Stimulated activated CD8-positive, alpha-beta memory T cell treated with anti-CD3 and anti-CD28 coated beads, Interleukin-15, amount 100 ng/mL, for 4 hours (primary cell): ENCODE measurements at places on chromosomes 6 and 20.

- DNase-seq = no peak
Measured at GRCh38 chr6:88262332-88262731, 96.2 kb upstream of the CNR1 start.

GRCh38 chr20:19598117-19598850, 159.8 kb upstream of the RIN2 start:
- DNase-seq = no peak

DNA sequence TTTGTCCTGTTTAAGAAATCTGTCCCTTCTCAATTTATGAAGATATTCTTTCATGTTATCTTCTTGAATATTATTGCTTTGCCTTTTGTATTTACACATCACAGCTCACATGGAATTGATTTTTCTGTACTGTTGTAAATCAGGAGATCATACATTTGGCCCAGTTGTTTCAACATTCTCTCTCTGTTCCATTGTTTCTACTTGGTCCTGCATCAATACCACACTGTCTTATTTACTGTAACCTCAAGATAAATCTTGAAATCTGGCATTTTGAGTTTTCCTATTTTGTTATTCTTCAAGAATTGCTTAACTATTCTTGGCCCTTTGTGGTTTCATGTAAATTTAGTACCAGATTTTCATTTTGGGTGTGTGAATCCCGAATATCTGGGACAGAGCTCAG, 121.7 kb upstream of the CCN2 start:
- DNase-seq = no peak

DNA sequence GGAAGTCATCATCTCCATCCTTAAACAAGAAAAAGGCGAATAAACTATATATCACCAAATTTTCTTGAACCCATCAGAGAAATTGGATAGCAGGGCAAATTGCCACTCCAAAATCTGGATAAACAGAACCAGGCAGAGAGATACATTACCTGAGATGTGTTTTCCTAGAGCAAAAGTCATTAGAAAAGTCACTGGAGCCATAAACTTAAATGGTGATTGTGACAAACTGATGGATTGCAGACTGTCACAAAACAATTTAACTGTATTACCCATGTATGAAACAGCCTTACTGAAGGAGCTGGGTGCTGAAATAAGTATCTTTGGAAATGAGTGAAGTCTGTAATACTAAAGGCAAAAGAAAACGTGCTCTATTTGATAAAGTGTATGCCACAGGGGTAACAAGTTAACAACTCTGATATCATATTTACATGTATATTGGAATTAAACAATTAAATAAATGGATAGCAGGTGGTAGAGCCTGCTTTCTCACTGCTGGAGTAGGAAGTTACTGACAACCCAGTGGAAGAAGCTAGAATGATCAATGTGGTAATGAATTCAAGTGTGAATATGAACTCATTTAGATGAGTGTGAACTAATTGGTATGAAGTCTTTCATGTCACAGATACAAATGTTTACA, 186.9 kb downstream of the LMBRD1 start:
- DNase-seq = no peak

GRCh38 chr20:61340157-61340556, 88.1 kb downstream of the CDH4 start:
- no peak for DNase-seq
